Amniotic stem cell (primary cell): ENCODE measurements at places on chromosomes 7 and 10.

GRCh38 chr10:118471863-118472262 is 123.6 kb downstream of the PRLHR start:
- peak; percentile 31 for DNase-seq

DNA sequence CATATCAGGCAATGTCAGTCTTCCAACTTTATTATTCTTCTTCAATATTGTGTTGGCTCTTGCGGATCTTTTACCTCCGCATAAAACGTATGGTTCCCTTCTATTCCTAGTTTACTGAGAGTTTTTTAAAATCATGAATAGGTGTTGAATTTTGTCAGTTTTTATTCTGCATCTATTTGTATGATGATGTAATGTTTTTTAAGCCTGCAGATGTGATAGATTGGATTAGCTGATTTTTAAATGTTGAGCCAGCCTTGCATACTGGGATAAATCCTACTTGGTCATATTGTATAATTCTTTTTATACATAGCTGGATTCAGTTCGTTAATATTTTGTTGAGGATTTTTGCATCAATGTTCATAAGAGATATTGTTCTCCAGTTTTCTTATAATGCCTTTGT is 9.2 kb upstream of the OR2F1 start:
- DNase-seq, result no peak

DNA sequence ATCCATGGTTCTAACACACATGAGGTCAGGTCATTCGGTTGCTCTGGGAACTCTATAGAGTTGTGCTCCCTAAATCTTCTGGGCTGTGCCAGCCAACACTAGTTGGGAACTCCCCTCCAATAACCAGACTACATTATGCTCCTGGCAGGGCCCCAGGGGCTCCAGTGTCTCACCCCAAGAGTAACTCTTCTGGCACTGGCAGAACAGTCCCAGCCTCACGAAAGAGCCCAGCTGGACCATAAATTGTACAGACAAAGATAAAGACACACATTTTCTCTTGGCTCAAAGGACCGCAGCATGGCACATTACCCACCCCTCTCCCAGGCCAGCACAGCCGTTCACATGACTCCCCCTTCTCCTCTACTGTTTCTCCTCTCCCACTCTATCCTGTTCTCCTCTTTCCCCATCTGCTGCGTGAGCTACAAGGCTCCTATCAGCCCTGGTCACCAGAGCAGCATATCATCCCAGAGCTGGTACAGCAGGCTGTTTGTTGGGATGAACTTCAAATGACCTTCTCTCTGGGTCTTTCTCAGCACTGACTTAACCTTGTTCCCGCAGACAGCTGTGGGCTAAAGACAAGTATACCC is 230.6 kb downstream of the PLXNA4 start:
- no peak for DNase-seq

GRCh38 chr7:103048833-103049232 is 25.8 kb downstream of the FBXL13 start:
- no peak for DNase-seq

DNA sequence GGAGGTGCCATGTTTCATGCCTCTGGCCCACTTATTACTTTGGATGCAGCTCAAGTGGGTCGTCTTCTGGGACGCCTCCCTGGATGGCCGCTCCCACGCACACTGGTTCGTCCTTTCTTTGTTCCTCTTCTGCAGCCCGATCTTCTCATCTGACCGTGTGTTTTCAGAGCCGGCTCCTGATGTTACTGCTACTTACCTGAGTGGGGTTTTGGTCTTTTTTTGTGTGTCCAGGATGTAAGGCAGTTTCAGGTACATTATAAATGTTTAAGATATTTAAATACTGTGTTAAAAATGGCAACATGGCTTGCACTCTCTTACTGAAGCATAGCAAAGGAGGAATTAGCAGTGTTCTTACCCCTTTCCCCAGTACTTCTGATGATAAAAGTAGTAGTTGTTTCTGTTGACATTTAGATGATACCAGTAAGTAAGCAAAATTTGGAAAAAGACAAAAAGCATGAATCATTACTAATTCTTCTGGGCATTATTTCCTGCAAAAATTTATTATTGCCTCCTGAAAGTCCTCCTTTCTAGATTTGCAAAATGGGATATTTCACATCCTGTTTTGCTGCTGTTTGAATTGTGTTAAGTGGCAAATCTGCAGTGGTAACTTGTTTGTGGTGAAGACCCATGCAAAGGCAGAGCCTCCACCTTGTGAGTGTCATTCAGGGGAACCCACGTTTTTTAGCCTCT is 59.4 kb downstream of the SHH start:
- no peak for DNase-seq

DNA sequence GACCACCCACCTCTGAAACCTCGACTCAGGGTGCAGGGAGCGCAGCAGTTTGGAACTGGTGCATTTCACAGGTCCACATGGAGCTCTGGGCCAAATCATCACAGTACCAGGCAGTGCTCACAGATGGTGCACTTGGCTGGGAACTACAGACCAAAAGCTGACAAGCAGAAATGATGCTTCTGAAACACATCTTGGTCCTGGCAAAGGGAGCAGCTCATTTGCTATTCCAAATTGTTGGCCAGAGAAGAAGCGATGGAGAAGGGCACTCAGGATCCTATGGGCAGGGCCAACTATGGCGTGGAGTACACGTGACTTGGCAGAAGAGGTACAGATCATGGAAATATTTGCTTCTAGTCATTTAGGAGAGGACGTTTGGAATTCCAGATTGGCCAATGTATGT is 383.9 kb downstream of the CALN1 start:
- no peak for DNase-seq

GRCh38 chr10:11448190-11448544 is 163.3 kb downstream of the USP6NL start:
- DNase-seq, result no peak

GRCh38 chr7:157017149-157017548 is 6.7 kb upstream of the MNX1 start:
- DNase-seq, result no peak

GRCh38 chr7:73612598-73613269 is 11.6 kb downstream of the MLXIPL start:
- DNase-seq, result no peak

GRCh38 chr7:68684246-68684839 is 913.9 kb upstream of the AUTS2 start:
- no peak for DNase-seq

DNA sequence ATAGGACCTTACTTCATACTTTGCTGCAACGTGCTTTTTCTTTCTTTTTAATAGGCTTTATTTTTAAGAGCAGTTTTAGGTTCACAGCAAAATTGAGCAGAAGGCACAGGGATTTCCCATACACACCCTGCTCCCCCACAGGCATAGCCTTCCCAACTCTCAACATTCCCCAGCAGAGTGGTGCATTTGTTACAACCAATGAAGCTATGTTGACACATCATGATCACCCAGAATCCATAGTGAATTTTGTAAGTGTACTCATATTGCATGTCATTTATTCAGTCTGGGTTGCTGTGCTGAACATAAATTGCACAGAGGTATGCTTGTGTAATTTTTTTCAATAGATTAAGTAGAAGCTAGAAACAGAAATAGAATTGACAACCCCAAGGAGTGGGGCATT is 327.3 kb downstream of the INHBA start:
- no peak for DNase-seq

GRCh38 chr10:61000769-61001730 is 57.1 kb upstream of the RHOBTB1 start:
- no peak for DNase-seq

GRCh38 chr10:7417807-7418206 is 7.0 kb upstream of the SFMBT2 start:
- DNase-seq, result no peak

DNA sequence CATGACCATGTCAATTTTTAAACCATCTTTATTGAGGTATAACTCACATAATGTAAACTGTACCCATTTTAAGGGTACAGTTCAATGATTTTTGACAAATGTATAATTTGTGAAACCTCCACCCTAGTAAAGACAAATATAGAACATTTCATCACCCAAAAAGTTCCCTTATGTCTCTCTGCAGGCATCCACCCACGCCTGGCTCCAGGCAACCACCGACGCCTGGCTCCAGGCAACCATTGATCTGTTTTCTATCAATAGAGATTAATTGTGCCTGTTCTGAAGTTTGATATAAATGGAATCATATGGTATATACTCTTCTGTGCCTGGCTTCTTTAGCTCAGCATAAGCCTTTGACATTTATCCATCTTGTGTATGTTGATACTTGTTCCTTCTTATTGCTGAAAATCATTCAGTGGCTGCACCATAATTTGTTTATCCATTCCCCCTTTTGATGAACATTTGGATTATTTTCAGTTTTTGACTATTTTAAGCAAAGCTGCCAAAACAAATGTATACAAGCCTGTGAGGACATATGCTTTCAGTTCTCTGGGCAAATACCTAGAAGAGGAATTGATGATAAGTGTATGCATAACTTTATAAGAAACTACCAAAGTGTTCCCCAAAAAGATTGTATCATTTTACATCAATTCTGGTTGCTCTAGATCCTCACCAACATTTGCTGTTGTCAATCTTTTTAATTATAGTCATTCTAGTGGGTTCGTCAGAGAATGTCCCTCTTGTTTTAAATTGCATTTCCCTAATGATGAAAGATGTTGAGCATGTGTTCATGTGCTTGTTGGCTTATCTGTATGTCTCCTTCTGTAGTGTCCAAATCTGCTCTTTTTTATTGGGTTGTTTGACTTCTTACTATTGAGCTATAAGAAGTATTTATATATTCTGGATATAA is 55.7 kb upstream of the HECTD2 start:
- DNase-seq, result no peak

DNA sequence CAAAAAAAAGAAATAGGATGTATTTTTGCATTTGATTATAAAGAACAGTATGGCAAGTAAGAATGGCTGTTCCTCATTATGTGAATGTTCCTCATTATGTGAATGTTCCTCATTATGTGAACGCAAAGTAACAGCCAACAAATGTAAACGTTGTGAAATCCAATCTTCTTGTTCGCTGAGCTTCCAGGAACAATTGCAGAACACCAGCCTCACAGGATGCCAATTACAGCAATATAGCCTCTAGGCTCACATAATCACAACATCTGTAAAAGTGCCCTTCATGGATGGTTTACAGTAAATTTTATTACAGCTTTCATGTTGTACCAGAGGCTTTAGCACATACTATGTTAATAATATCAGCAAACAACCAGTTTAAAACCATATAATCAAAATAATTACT is 71.6 kb downstream of the THSD7A start:
- no peak for DNase-seq

DNA sequence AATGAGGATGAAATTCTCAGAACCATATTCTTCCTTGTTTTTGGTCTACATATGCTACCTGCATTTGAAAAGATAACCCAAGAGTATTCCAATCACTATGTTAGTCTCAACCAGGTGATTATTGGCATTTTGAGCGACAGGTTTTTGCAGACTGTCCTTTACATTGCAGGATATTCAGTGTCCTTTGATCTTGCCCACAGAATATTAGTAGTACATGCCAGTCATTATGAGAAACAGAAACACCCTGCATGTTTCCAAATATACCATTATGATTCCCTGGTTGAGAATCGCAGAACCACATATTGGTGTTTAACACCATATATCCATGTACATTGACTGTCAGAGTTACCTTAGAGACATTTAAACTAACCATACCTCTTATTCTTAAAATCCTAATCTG is 30.6 kb downstream of the TMEM243 start:
- DNase-seq, result no peak

- no peak for DNase-seq
Observed at GRCh38 chr10:7856678-7857077, 38.4 kb downstream of the TAF3 start.

GRCh38 chr10:48625826-48626134 is 20.9 kb upstream of the ARHGAP22 start:
- no peak for DNase-seq

DNA sequence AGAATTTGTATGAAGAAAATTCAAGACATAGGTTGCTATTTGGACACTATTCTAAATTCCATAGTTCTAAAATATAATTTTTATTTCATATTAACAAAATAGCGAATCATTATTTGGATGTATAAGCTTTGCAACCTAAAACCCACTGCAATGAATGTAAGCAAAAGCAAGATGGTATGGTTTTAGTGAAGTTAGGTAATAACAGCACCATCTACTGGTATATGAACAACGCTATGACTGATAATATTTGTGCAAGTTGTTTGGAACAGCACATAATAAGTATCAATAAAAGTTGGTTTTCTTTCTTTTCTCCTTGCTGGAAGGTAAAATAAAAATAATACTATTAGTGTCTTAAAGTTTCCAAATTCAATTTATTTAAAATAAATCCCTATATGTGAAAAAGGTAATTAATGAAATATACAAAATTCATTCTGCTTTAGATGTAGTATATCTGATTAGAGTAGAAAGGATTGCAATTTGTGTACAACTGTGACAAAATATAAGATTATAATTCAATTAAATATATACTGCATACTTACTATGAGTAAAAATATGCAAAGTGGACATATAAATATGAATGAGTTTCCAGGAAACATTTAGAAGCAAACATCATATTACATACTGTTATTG is 79.0 kb upstream of the LSM8 start:
- DNase-seq, result peak; percentile 5

DNA sequence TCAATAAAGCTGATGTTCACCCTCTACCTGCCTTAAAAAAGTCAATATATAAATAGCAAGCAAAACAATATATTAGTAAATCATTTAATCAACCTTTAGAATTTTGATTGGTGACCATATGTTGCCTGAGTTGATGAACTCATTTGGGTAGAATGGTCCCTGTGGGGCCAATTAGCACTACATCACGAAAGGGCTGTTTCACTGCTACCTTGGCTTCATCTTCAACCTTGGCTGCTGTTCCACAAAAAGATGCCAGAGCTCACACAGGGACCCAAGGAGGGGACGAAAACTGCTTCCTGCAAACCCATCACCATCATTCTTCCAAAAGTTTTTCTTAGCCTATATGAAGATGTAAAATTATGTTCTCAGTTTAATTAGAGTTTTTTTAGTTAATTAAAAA is 35.4 kb upstream of the HBP1 start:
- no peak for DNase-seq

DNA sequence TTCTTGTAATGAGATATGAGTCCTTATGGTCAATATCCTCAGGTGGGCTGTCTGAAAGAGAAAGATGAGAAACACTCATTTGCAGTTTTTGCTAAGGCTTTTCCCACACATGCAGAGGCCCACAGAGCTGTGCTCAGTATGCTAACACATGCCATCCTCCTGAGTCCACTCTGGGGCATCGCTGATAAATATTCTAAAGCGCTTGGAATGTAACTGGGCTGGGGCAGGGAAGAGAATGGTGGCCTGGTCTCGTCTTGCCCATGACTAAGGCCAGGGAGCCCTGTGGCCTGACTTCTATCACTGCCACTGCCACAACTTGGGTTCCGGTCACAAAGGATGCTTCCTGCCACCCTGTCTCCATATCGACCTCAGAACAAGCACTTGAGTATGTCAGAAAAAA is 199.7 kb upstream of the FRMD4A start:
- no peak for DNase-seq
